ENCODE measurements at places on chromosomes 1 and 21.

DNA sequence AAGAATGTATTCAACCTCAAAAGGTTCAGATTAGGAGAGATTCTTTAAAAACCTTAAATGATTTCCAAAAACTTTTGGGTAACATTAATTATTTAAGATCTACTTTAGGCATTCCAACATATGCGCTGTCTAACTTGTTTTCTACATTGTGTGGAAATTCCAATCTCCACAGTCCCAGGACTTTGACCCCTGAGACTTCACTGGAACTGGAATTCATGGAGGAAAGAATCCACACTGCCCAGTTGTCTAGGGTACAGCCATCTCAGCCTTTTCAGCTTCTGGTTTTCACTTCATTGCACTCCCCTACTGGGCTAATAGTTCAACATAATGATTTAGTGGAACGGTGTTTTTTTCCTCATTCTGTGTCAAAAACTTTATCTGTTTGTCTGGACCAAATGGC is 161.5 kb downstream of the IER5 start:
- no peak for DNase-seq

DNA sequence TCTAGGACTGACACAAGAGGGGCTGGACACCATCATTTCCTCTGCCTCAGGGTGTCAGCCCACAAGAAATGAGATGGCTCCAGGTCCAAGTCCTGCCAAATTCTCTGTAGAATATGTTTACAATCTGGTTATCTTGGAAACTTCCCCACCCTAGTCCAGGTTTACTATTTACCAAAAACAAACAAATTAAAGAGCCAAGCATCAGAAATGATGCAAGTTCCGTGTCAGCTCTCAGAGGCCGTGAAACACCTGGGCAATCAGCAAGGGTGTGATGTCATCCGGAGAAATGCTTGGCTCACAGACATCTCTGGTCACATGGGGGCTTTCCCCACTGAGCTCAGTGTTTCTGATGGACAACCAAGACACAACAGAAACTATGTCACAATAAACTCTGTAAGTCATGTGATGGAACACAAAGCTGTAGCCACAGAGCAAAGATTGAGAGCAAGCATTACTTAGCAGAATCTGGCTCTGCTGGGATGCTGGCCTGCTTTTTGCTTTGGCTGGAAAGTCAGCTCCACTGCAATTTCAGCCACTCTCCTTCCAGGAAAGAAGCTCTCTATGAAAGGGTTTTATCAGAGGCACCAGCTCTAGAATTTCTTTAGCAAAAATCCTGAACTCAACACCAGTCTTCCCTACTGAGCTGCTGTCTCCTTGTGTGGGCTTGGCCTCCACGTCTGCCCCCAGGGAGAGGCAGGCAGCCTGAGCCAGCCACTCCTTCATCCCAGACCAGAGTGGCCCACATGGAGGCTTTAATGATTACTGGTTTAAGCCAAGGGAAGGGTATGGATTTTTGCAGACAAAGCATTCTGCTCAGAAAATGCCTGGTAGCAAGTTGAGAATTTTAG is 55.9 kb downstream of the NENF start:
- peak; percentile 56 for DNase-seq

- no peak for DNase-seq
Measured at GRCh38 chr1:25862785-25863485, 3.7 kb upstream of the AUNIP start.

DNA sequence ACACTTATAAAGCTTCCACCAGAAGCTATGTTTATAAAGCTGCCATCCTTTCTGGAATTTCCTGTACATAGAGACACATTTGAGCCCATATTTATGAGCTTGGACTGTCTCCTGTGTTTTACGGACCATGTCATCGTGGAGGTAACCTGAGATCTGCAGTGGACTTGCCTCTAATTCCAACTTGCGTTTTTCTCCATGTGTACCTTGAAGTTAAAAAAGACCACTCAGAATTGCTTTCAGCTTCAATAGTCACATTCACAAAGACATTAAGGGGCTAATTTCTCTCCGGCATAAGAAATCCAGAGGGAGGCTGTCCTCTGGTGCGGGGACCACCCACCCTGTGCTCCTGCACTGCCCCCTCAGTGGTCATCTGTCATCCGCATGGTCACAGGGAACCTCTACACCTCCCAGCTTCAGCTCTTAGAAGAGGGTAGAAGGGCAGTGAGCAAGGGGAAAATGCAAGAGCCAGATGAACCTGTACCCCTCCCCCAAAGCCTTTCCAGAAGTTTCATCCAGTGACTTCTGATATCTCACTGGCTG is 521.4 kb upstream of the CAMK1G start:
- DNase-seq, result no peak

GRCh38 chr1:32878637-32879041 is 7.7 kb upstream of the HPCA start:
- no peak for DNase-seq

- DNase-seq, result no peak
Measured at GRCh38 chr1:40312238-40313205, 4.6 kb downstream of the COL9A2 start.

DNA sequence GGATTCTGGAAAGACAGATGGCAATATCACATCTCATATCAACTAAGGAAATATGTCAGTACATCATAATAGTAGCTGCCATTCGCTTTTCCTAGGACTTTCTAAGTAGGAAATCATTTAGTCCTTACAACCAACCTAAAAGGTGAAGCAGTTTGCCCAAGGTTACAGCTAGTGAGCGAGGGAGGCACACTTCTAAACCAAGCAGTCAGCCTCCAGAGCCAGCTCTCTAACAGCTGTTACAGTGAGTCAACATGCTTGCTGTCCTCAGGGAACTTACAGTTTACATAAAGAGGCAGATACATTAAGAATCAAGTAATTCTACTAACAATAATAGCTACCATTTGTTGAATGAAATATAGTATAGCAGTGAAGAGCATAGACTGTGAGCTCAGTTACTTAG is 57.1 kb downstream of the GIPC2 start:
- no peak for DNase-seq

GRCh38 chr1:231183639-231184590 is 22.1 kb downstream of the TRIM67 start:
- DNase-seq, result no peak

- DNase-seq, result no peak
Measured at GRCh38 chr1:235852887-235853286, 13.8 kb downstream of the LYST start.

- DNase-seq, result no peak
Measured at GRCh38 chr1:8121261-8122159, 95.4 kb upstream of the ERRFI1 start.

DNA sequence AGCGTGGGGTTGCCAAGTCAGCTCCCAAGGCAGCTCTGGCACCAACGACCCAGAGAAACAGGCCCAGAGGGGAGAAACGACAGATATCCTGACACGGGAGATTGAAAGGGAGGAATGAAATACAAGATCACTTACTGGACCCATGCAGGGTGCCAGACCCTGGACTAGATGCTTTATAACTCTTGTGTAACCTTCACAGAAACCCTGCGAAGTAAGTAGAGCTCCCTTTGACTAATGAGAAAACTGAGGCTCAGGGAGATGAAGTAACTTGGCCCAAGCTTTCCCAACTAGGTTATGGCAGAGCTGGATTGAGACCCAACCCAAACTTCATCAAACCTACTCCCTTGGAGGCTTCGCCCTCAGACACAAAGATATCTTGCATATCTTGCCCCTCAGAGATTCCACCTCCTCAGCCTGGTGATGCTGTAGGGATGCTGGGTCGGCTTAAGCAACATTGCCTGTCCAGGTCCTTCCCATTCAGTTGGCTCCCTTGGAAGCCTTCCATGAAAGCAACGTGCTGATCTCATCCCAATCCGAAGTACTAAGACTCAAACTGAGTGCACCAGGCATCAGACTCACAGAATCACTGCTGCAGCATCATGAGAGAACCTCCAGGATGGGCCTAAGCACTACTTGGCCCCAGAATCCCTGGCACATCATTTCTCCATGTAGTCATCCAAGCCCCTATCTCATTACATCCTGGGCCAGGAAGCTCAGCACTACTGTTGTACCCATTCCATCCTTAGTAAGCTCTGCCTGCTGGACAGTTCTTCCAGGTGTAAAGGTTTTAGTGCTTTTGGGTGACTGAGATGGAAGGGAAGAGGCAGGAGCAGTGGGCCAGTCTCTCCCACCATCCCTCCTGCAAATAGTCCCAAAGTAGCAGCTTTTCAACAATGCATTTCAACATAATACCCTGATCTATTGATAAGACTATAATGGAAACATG is 1.1 kb upstream of the IGSF9 start:
- no peak for DNase-seq

DNA sequence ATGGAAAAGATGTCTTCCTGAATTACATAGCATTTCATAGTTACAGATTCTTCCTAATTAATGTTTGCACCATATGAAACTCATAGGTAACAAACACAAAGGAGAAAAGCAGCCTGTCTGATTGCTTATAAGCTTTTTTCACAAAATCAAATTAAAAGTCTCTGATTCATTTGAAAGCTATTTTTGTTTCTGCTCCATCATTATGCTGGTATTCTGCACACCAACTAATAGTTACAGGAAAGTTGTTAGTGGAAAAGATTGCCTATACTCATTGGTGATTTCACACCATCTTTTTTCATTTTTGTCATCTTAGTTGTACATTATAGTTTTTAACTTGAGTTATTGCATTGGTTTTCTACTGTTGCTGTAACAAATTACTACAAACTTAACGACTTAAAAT is 70.0 kb downstream of the PRKAA2 start:
- DNase-seq, result no peak

DNA sequence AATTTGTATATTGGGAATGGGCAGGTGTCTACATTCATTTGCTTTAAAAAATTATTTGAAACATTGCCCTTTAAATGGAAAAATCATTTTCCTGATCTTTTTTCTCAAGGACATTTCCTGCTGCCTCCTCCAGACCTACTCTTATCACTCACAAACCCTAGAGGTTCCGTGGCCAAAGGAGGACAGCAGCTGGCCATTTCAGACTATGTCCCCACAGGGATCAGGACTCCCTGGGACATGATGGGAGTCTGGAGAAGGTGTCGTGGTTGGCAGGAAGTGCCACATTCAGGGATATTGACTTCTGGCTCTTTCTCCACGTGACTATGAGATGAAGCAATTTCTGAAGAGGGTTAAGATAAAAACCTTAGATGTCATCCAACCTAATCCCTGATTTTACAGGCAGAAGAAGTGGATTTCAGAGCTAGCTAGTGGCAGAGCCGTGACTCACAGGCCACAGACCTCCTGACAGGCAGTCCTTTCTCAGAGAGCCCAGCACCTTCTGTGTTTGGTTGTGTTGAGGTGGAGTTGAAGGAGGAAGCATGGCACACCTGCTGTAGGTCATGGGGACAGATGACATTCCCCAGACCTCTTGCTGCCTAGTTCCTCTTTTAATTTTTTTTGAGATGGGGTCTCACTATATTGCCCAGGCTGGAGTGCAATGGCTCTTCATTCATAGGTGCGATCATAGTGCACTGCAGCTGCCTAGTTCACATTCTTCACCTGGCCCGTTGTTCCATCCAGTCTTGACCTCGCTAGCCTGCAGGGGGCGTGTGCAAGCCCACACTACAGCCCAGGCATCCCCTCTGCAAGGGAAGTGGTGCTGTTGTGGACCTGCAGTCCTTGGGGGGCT is 25.5 kb upstream of the IL10 start:
- DNase-seq, result no peak

- DNase-seq, result no peak
Measured at GRCh38 chr1:61873994-61874393, 131.7 kb downstream of the PATJ start.

- DNase-seq, result no peak
Measured at GRCh38 chr1:94156096-94156625, 35.2 kb upstream of the ABCA4 start.

GRCh38 chr1:28417441-28417922 is 47.9 kb downstream of the PHACTR4 start:
- no peak for DNase-seq

GRCh38 chr21:24204641-24205040 is 1402.6 kb downstream of the MRPL39 start:
- DNase-seq, result no peak

DNA sequence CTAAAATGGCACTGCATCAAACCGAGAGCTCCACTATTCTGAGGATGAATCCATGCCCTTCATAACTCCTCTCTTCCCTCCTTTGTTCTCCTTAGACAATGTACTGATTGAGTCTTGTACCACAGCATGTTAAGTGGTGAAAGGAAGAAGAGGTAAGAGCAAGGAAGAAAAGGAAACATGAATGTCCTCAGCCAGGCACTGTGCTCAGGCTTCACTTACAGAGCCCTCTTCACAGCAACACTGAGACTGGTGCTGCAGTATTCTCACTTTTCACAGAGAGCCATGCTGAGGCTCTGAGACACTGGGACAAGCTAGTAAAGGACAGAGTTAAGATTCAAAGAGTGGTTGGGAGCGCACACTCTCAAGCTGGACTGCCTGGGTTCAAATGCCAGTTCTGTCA is 143.5 kb downstream of the AKT3 start:
- DNase-seq, result no peak

DNA sequence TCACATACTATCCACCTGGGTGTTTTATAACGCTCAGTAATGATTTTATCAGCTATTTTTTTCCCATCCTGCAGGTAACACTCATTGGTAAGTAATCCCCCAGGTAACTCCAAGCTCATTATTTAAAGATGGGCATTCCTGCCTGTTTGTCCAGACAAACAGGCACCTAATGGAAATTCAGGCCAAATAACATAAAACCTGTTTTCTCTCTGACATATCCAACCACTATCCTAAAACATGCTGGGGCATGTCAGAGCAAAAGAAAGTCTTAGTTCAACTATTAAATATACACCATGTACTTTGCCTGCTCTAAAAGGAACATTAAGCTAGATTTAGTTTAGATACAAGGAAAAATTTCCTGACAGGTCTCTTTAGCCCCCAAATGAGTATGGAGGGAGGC is 987.7 kb downstream of the TTLL7 start:
- no peak for DNase-seq

GRCh38 chr1:243672539-243673074 is 177.4 kb downstream of the AKT3 start:
- DNase-seq, result no peak

DNA sequence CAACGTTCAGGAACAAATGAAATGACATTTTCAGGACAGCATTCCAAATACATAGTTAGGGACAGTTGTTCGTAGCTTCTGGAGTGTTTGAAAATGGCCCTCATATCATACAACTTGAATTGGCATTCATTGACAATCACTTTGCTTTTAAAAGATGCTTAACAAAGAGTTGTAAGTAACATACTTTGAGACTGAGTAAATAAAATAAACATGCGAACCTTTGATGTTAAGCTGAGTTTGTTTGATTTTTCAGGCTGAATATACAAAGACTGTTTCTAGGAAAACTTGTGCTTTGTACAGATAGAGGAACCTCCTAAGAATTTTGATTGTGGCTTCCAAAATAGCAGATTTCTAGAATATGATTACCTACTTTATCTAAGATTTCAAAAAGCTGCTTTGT is 45.3 kb downstream of the ITSN1 start:
- no peak for DNase-seq

- no peak for DNase-seq
Measured at GRCh38 chr1:62259551-62259950, 59.7 kb downstream of the KANK4 start.
